ENCODE measurements at places on chromosomes 11 and 22.

GRCh38 chr11:93017821-93018690 is 48.6 kb downstream of the MTNR1B start:
- no peak for DNase-seq

- DNase-seq: no peak
Observed at GRCh38 chr11:124863137-124863825, 2.0 kb upstream of the ROBO3 start.

GRCh38 chr11:31366795-31367194 is 2.7 kb downstream of the DCDC1 start:
- DNase-seq: no peak

DNA sequence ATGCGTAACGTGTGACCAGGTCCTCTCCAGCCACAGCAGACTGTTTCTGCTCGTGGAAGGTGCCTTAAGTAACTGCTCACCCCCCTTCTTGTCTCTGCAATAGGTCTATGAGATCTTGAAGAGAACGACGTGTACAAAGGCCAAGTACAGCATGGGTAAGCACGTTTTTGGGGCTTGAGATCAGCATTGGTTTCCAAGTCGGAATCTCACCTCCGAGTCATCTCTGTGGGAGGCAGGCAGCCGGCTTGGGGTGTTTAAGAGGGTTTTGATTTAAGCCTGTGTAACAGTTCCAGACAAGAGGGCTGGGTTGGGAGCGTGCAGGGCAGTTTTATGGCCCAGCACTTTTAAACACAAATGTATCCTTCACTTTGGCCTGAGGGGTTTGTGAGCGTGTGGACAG is 30.1 kb downstream of the ANO1 start:
- DNase-seq: no peak

GRCh38 chr11:80810695-80811094 is 1369.9 kb upstream of the TENM4 start:
- no peak for DNase-seq

DNA sequence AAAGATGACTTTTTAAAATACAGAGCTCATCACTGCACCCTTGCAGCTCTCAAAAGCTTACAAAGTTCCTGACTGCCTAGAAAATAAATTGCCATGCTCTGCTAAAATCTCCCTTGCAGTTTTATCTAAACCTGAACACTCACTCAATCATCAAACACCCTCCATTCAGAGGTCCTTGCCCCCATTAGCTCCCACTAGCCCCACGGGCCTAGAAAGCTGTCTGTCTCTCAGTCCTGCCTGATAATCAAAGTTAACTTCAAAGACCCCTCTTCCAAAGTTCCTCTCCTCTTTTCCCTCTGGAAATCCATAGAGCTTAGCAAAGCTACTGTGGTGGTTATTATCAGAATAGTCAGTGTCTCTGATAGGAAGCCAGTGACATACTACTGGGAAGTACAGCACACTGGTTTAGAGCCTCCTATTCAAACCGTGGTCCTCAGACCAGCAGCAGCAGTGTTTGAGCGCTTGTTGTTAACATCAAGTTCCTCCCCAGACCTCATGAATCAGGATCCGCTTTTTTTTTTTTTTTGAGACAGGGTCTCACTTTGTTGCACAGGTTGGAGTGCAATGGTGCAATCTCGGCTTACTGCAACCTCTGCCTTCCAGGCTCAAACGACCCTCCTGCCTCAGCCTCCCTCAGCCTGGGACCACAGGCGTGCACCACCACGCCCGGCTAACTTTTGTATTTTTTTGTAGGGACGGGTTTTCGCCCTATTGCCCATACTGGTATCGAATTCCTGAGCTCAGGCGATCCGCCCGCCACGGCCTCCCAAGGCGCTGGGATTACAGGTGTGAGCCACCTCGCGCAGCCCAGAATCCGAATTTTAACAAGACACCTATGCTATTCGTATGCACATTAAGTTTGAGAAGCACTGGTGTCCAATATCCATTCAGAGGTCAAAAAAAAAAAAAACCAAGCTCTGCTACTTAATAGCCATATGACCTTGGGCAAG is 1.2 kb downstream of the NDUFC2 start:
- no peak for DNase-seq

- no peak for DNase-seq
Observed at GRCh38 chr11:126519764-126520734, 164.6 kb downstream of the ST3GAL4 start.

DNA sequence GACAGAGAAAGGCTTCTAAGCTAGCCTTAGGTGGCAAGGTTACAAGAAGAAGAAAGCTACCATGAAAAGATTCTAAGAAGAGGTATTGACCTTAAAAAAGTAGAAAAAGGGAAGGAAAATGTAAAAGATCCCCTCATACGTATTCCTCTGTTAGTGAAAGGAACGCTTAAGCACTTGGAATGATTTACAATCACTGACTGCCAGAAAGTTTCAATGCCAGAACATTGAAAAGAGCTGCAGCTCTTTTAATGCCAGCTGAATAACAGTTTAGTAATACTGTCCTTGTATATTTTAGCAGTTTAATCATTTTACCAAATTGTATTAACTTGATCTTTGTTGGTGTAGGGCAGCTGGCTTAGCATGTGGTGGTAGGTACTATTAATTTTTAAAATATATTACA is 650.7 kb downstream of the FAM181B start:
- DNase-seq: no peak

DNA sequence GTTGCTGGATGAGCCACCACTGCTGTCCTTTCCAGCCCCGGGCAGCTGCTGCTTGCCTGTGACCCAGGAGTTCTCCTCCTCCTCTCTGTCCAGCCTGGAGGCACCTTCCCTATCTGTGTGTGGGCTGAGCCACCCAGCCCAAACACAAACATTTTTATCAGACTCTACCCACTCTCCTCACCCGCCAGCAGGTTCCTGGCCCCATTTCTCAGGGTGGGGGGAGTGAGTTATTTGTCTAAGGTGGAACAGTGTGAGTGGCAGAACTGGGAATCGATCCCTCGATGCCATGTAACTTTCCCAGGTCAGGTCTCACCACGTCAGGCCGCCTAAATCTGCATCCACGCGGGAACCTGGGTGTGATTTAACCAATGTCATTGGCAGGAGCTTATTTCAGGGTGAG is 20.8 kb upstream of the SMIM38 start:
- no peak for DNase-seq

DNA sequence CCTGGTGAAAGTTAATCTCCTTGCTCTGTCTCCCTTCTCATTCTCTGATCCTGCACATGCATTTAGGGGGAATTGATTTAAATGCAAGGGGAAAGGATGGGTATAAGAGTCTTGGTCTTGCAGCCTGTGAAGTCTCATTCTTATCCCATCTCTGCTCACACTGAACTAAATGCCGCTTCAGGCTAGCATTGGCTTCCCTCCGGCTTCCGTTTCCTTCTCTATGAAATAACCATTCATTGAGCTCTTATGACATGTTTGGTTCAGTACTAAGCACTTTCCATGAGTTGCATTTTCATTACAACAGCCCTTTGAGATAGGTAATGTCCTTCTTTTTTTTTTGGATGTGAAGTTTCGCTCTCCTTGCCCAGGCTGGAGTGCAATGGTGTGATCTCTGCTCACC is 5.6 kb downstream of the ZBTB16 start:
- DNase-seq: no peak

- DNase-seq: no peak
Observed at GRCh38 chr11:76680518-76681425, 10.2 kb upstream of the LRRC32 start.

- no peak for DNase-seq
Observed at GRCh38 chr11:128338811-128339210, 248.5 kb downstream of the ETS1 start.
